Bronchial epithelial cell (primary cell): ENCODE measurements at places on chromosomes 5 and 9.

DNA sequence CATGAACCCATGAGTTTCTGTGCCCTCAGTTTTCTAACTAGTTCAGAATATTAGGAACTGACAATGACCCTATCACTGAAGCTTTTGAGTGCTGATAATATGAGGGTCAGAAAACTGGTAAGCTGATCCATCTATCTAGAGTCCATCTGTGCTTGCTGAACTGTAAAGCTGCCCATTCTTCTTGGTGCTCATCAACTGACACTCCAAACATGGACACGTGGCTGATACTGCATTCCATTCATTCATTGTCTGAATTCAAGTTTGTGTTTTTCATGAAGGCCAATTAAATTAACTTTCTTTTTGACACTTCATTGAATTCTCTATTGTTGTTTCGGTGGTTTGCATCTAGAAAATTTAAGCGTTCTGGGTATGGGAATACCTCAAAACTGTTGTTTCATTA lies 17.6 kb downstream of the NREP start:
- DNase-seq: no peak

DNA sequence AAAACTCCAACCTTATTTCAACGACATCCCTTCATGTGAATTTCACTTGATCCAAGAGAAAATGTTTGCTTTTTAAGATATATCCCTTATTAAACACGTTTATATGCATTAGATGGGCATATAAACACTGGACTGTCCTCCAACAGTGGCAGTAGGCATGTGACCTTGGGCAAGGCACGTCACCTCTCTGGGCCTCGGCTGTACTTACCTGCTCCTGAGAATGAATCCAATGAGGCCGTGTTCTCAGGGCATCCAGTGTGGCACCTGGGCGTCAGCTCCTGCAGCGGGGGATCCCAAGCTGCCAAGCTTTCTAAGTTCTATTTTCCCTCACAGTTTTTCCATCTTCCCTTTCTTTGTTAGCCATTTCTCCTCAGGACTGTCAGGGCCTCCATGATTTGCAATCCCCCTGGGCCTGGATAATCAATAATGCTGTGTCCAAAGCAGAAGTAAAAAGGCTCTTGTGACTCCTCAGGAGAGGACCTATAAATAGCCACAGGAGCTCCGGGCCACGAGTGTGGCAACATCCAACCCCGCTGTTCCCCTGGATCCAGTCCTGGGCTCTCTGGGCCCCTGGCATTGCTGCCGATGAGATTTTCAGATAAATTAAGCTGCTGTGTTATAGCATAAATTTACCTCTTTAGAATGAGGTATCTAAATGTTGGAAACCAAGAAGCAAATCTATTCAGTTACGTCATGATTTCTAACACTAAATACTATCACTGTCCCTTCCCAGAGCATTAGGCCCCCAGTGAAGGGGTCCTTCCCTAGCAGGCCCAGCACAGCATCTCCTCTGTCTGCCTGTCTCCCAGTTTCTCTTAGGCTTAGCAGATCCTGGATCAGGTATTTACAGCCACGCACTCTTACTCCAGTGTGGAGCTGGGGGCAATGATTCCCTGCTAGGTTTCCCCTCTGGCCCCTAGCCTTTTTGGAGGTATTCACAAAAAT lies 76.8 kb downstream of the PTPN3 start:
- DNase-seq: no peak

GRCh38 chr9:20030671-20031070 lies 241.8 kb upstream of the SLC24A2 start:
- DNase-seq: no peak

- no peak for DNase-seq
Measured at GRCh38 chr9:137879566-137880150, 2.1 kb downstream of the CACNA1B start.

GRCh38 chr9:76591256-76591950 lies 132.4 kb downstream of the GCNT1 start:
- DNase-seq: no peak

- DNase-seq: no peak
Measured at GRCh38 chr5:168048486-168048885, 243.0 kb upstream of the WWC1 start.

DNA sequence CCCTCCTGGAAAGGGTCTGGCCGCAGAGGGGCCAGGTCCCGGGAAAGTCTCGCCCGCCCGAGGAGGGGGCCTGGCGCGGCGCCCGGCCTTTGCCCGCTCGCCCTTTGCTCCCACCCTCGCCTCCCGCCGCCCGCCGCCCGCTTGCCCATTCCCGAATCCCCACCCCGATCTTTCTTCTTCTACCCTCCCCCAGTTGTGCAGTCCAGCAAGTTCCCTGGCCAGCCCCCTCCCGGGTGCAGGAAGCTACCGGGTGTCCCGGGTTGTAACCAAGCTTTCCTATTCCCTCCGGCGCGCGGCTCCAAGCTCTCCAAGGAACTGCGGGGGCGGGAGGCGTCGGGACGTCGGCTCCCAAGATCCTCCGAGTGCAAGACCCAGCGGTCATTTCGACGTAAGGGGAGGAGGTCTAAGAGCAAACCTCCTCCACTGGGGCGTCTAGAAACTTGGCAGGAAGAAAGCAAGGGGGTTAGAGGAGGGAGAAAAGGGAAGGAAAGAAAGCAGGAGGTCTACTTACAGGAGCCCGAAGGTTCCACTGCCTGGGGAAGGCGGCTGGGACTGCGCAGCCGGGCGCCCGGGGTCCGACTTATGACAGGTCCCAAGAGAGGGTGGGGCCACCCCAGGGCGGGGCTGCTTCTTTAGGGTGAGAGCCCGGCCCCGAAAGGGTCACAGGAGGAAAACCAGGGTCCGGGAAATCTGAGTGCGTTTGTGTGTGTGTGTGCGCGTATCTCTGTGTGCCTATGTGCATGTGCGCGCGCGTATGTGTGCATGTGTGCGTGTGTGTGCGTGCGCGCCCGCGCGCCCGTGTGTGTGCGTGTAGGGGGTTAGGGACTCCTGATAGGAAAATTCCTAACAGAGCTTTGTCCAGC lies at the start of gene PTGR1:
PTGR1 (minus strand) TSS at position 556 of the 863 bp plus-strand sequence. CDS start 2,225 bp downstream, outside the sequence.
- peak; percentile 74 for DNase-seq

- no peak for DNase-seq
Measured at GRCh38 chr9:113966394-113966793, 90.3 kb downstream of the ZNF618 start.

- DNase-seq: no peak
Measured at GRCh38 chr5:77844623-77845323, 68.6 kb upstream of the TBCA start.

GRCh38 chr5:92370032-92370431 lies 986.9 kb upstream of the ARRDC3 start:
- DNase-seq: no peak

DNA sequence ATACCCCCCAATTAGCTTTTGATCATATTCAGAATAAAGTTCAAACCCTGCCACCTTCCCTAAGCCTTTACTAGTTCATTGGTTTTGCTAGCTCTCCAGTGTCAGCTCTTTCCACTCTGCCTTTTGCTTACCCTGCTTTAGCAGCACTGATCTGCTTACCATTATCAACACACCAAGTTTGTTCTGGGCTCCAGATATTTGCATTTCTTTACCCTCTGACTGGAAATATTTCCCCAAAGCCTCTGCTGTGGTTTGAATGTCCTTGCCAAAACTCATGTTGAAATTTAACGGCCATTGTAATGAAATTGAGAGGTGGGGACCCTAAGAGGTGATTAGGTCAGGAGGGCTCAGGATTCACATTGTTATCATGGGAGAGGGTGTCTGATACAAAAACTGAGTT lies 99.5 kb downstream of the GCNT1 start:
- DNase-seq: no peak

GRCh38 chr5:169218176-169218575 lies 82.8 kb downstream of the SLIT3 start:
- DNase-seq: no peak

GRCh38 chr9:130036099-130036498 lies 6.9 kb downstream of the FNBP1 start:
- peak; percentile 84 for DNase-seq

DNA sequence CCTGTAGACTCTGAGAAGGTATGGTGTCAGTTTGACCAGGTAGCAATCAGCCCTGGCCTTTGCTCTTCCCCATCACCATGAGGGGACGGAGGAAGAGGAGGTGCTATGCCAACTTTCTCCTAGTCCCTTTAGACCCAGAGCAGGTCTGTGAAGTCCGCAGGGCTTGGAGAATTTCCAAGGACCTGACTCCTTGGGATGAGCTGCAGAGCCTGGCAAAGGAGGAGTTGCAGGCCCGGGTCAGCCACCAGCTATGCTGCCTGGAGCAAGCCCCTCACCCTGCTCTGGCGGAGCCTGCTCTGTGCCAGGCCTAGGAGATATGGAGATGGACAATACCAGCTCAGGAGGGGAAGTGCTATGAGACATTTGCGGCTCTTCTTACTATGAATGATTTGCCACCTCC lies 188.3 kb downstream of the CDK5RAP2 start:
- no peak for DNase-seq

DNA sequence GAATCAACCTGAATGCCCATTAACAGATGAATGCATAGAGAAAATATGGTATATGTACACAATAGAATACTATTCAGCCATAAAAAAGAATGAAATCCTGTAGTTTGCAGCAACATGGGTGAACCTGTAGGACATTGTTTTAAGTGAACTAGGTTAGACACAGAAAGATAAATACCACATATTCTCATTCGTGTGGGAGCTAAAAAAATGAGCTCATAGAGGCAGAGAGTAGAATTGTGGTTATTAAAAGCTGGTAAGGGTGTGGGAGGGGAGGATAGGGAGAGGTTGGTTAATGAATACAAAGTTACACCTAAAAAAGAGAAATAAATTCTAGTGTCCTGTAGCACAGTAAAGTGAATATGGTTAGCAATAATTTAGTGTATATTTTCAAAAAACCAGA lies 23.5 kb downstream of the PTTG1 start:
- DNase-seq: no peak

DNA sequence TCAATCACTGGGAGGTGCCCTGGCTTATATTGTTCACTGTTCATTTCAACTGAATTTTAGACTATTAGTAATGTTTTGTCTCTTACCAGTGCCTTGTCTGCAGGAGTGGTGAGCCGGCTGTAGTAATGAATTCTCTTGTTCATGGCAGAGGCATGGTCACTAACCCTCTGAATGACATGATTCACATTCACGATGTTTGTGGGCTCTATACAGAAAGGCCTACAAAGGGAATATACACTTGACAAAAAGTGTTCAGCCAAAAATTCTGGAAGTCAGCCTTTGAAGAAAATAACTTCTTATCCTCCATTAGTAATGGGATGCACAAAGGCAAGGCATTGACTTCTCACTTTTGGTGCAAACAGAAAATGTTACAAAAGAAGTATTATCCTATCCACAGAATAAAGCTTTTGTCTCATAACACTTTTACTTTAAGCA lies 39.6 kb downstream of the SLC38A9 start:
- no peak for DNase-seq

GRCh38 chr5:4081466-4081865 lies 485.8 kb downstream of the IRX1 start:
- no peak for DNase-seq

DNA sequence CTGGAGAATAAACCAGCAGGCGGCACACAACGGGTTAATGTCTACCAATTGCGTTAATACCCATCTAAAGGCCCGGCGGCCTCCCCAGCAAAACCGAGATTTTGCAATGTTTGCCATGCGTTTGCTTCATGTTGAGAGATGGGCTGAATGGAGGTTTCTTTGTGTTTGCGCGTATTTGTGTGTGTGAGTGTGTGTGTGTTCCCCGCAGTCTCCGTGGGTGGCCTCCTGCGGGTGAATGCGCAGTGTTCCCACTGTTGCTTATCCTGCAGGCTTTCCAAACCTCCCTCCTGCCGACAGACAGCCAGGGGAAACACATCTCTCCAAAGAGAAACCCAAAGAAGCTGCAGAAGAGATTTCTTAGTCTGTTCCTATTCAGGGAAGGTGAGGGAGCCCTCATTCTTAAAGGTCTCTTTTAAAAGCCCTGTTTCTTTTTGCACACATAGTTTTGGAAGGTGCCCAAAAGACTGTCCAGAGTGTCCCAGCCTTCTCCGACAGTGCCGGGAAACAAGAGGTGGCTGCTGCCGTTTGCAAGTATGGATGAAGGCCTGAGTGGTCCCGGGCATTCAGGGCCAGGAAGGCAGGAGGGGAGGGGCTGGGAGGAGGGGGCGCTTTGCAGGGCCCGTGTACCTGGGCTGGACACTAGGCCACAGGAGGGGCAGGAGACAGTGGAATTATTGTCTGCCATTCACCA lies 103.8 kb upstream of the ERCC6L2 start:
- DNase-seq: no peak

GRCh38 chr9:110590816-110591215 lies 11.3 kb upstream of the SVEP1 start:
- DNase-seq: no peak

- DNase-seq: no peak
Measured at GRCh38 chr5:39650008-39650762, 225.4 kb upstream of the DAB2 start.

- no peak for DNase-seq
Measured at GRCh38 chr5:132947671-132948070, 15.8 kb downstream of the AFF4 start.
